NCI-H1694 treated with DMSO at 0.1 percent for 48 hours (cell line): ENCODE measurements at places on chromosomes 11 and 22.

- no peak for DNase-seq
These were observed 47.5 kb upstream of the PICALM start for GRCh38 chr11:86116386-86116726.

DNA sequence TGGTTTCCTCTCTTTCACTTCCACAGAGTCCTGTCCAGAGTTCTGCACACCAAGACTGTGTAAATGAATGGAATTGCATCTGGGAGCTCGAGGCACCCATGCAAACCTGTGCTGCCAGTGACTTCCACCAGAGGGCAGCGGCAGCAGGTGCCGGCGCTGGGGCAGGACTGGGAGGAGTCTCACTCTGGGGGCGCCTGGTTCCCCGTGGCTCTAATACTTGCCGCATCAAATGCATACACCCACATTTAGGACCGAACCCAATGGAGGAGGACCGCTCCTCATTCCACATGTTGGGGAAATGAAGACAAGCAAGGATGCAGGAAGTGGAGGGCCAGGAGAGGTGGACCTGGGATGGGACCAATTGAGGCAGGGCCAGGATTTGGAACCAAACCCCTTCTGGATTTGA lies 1.1 kb upstream of the CD6 start:
- no peak for DNase-seq

DNA sequence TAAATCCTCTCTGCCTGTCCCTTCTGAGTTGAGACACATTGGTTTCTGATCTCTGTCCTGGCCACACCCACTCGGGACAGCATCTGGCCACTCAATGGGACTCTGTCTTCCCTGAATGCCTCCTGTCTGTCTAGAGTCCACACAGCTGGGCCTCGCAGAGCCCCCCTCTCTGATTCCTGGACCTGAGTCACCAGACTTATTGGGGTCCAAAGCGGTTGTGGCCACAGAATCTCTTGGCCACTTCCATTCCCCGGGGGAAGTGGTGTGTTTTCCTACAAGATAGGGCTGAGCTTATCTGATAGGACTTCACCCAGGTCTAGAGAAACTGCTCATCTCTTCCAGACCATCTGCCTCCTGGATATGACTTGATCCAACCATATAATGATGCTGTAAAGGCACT lies 57.4 kb upstream of the WNT11 start:
- DNase-seq, result no peak

DNA sequence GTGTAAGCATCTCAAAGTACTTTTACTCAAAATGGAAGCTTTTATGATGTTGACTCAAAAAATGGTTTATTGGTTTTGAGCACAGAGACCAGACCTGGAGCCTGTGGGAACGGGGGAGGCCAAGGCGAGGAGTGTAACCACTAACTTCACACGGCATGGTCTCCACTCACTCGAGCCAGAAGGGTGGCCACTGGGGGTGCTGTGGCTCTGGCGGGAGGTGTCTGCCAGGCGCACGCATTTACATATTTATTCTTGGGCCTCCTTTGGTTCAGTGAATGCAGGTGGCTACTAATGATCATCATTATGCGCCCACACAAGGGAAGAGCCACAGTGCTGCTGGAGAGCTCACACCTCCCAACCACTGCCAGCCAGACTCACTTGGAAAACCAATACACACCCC lies 64.6 kb downstream of the FLRT1 start:
- DNase-seq, result no peak

DNA sequence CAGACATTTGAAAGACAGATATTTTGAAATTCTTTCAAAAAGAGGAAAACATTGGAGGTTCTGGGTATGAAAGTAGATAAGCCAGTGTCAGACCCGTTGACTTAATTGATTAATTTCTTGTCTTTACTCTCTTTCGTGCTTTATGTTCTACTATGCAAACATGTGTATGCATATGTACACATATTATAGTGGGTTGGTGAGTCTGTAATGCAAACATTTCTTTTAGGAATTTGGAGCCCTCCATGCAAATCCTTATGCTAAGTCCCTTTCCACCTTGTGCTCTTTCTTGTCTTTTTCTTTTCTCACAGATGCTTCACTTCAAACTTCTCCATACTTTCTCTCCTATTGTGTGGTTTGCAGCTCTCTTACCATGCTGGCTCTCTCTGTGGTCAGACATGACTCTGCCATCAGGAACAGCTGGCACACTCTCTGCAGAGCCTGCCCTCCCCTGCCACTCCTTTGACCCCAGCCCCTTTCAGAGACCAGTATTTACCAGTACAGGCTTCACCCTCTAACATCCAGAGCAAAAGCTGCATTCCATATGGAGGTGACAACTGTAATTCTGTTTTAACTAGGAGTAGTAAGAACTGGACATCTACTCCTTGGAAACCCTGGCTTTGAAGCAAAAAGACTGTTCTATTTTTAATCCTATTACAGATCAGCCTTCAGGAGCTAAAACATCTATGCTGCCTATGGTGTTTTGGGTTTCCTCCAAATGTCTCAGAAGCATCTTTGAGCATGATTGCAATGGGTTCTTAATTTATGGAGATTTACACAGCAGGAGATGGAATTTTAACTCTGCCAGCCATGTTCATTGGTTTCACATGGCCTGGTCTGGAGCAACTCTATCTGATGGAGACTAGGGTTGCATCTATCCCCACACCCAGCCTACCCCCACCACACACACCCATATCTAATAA lies 386.9 kb upstream of the FAT3 start:
- DNase-seq, result no peak

GRCh38 chr22:50505776-50506610 lies 1.5 kb downstream of the LMF2 start:
- peak; percentile 41 for DNase-seq

DNA sequence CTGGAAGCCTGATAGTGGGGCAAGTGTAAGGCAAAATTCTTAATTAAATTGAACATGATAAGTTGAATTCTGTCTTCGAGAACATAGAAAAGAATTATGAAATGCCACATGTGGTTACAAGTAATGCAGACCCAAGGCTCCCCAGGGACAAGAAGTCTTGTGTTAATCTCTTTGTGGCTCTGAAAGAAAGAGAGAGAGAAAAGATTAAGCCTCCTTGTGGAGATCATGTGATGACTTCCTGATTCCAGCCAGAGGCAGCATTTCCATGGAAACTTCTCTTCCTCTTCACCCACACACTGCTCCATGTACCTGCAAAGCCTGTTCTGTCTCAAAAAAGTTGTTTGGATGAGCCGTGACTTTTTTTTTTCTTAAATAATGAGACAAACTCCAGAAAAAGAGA lies 1.9 kb upstream of the TYR start:
- DNase-seq, result no peak

GRCh38 chr11:103413266-103413888 lies 304.2 kb downstream of the DYNC2H1 start:
- no peak for DNase-seq
